A549 treated with Hydrocortisone at 1 μM for 4 hours (cell line): ENCODE measurements at places on chromosomes 13 and 19. TPM values are rescaled to one million over a fixed set of nuclear protein-coding genes. Genes with fewer than 3 reads are reported as not detected.

The ZIC2 gene
- total RNA-seq = 4.0 to 7.1 TPM (median 6.5 TPM) in 5 replicates

The HRC gene
- total RNA-seq = 0.03 TPM in 1 of 5 replicates, not detected in the others

The ZSCAN18 gene
- total RNA-seq = 1.9 to 3.0 TPM (median 2.7 TPM) in 5 replicates

The PCP2 gene
- 0.26 TPM in 1 of 5 replicates, not detected in the others for total RNA-seq

The ZNF304 gene
- total RNA-seq = 2.0 to 2.9 TPM (median 2.2 TPM) in 5 replicates

The NCR1 gene
- not detected in 5 replicates for total RNA-seq

The BRSK1 gene
- 2.4 to 3.6 TPM (median 3.1 TPM) in 5 replicates for total RNA-seq

The RFPL4AL1 gene
- 0.28 TPM in 1 of 5 replicates, not detected in the others for total RNA-seq

The C19orf33 gene
- total RNA-seq = 524 to 789 TPM (median 709 TPM) in 5 replicates

The ZNF284 gene
- total RNA-seq = 0.25 to 0.71 TPM (median 0.43 TPM) in 5 replicates

The KLK14 gene
- total RNA-seq = 0.26 to 0.44 TPM (median 0.36 TPM) in 5 replicates

The SPHK2 gene
- total RNA-seq = 12.5 to 17.2 TPM (median 14.5 TPM) in 5 replicates

The ZNF836 gene
- 0.45 to 1.2 TPM (median 0.88 TPM) in 5 replicates for total RNA-seq

The LENG8 gene
- 84.3 to 121 TPM (median 105 TPM) in 5 replicates for total RNA-seq

The NUDT19 gene
- 33.7 to 38.1 TPM (median 34.6 TPM) in 5 replicates for total RNA-seq

The BIVM gene
- 3.3 to 4.5 TPM (median 4.2 TPM) in 5 replicates for total RNA-seq

The PCSK4 gene
- 0.64 to 1.0 TPM (median 0.85 TPM) in 5 replicates for total RNA-seq

The KLK15 gene
- total RNA-seq = not detected in 5 replicates

The PSG3 gene
- 0.07 to 0.26 TPM (median 0.09 TPM) in 3 of 5 replicates, not detected in the others for total RNA-seq

The LRP3 gene
- total RNA-seq = 34.3 to 52.9 TPM (median 50.7 TPM) in 5 replicates

The TNNT1 gene
- 108 to 144 TPM (median 132 TPM) in 5 replicates for total RNA-seq

The SCGB2B2 gene
- 0.06 to 0.10 TPM (median 0.08 TPM) in 3 of 5 replicates, not detected in the others for total RNA-seq

The DNAJB1 gene
- total RNA-seq = 206 to 250 TPM (median 215 TPM) in 5 replicates

The ZNF667 gene
- not detected in 5 replicates for total RNA-seq

The CYP4F22 gene
- total RNA-seq = 0.20 to 0.36 TPM (median 0.28 TPM) in 5 replicates

The FXYD1 gene
- total RNA-seq = 0.32 to 0.59 TPM (median 0.33 TPM) in 3 of 5 replicates, not detected in the others

The GGN gene
- 0.08 to 0.47 TPM (median 0.29 TPM) in 5 replicates for total RNA-seq

The ZNF772 gene
- 1.0 to 2.9 TPM (median 1.4 TPM) in 5 replicates for total RNA-seq

The BSG gene
- total RNA-seq = 645 to 729 TPM (median 699 TPM) in 5 replicates

The SIGLEC11 gene
- total RNA-seq = 0.07 to 0.13 TPM (median 0.07 TPM) in 5 replicates

The OR7A5 gene
- not detected in 5 replicates for total RNA-seq

The RPS19 gene
- total RNA-seq = 7,675 to 10,466 TPM (median 9,473 TPM) in 5 replicates

The PODNL1 gene
- 0.86 to 1.7 TPM (median 1.1 TPM) in 5 replicates for total RNA-seq

The TNNI3 gene
- total RNA-seq = 4.8 to 7.9 TPM (median 7.6 TPM) in 5 replicates

The CERS1 gene
- total RNA-seq = 3.4 to 5.6 TPM (median 5.0 TPM) in 5 replicates

The REEP6 gene
- total RNA-seq = 3.9 to 6.6 TPM (median 4.9 TPM) in 5 replicates

The MCEMP1 gene
- not detected in 5 replicates for total RNA-seq

The CYP2F1 gene
- not detected in 5 replicates for total RNA-seq

The KLK3 gene
- not detected in 5 replicates for total RNA-seq

The LHB gene
- not detected in 5 replicates for total RNA-seq

The ANGPTL4 gene
- 519 to 718 TPM (median 655 TPM) in 5 replicates for total RNA-seq

The MIPEP gene
- 19.6 to 28.1 TPM (median 26.9 TPM) in 5 replicates for total RNA-seq

The ADGRE1 gene
- total RNA-seq = 4.1 to 5.5 TPM (median 4.7 TPM) in 5 replicates

The ATP8B3 gene
- total RNA-seq = 2.6 to 3.6 TPM (median 3.3 TPM) in 5 replicates

The TEKTIP1 gene
- total RNA-seq = 0.20 to 0.23 TPM in 2 of 5 replicates, not detected in the others

The KIR2DL3 gene
- not detected in 5 replicates for total RNA-seq

The SYCN gene
- total RNA-seq = not detected in 5 replicates

The PSG6 gene
- not detected in 5 replicates for total RNA-seq

The ZNF547 gene
- 1.0 to 2.5 TPM (median 1.4 TPM) in 5 replicates for total RNA-seq

The STK11 gene
- total RNA-seq = 34.1 to 37.9 TPM (median 35.8 TPM) in 5 replicates

The SLITRK6 gene
- 0.13 to 0.41 TPM (median 0.17 TPM) in 5 replicates for total RNA-seq

The RNF17 gene
- total RNA-seq = not detected in 5 replicates

The C19orf81 gene
- total RNA-seq = 2.7 to 10.9 TPM (median 10.0 TPM) in 5 replicates

The IGFL1 gene
- 1.0 to 2.8 TPM (median 2.2 TPM) in 5 replicates for total RNA-seq

The CLIP3 gene
- total RNA-seq = 0.74 to 1.5 TPM (median 0.92 TPM) in 5 replicates
